Amniotic stem cell (primary cell): ENCODE measurements at places on chromosomes 12 and 14.
A peak's percentile ranks its signal among the peaks of the same experiment; 100 is the strongest.

GRCh38 chr12:112105891-112106290 lies 2.7 kb downstream of the NAA25 start:
- no peak for DNase-seq

- peak; percentile 63 for DNase-seq
Observed at GRCh38 chr14:30193845-30194501, 266.3 kb upstream of the PRKD1 start.

DNA sequence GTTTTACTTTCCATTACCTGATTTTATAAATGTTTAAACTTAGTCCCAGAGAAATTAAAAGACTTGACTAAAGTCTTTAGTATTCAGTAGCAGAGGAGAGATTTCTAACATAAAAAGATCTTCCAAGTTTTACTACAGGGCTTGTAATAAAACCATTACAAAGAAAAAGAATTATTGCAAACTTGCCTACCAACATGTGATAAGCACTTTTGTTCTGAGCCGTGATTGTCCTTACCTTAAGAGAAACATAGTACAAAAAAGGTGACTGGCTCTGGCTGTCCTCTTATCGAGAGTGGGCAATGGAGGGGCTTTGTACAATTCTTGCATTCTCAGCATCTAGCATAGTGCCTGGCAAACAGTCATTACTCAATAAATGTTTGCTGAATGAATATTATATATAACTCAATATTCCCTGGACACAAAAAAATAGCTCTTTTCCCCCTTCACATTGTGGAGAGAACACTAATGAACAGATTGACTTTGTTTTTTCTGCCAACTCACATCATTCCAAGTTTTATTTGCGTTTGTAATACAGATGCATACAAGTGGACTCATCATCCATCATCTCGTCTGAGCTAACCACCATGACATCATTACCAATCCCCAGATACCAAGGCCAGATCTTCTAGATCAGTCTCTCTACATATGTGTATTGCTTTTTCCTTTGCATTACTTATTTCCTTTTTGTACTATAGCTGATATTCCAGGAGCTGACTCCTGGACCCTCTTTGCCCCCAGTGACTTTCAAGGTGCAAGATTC lies 192.8 kb upstream of the EEA1 start:
- no peak for DNase-seq

DNA sequence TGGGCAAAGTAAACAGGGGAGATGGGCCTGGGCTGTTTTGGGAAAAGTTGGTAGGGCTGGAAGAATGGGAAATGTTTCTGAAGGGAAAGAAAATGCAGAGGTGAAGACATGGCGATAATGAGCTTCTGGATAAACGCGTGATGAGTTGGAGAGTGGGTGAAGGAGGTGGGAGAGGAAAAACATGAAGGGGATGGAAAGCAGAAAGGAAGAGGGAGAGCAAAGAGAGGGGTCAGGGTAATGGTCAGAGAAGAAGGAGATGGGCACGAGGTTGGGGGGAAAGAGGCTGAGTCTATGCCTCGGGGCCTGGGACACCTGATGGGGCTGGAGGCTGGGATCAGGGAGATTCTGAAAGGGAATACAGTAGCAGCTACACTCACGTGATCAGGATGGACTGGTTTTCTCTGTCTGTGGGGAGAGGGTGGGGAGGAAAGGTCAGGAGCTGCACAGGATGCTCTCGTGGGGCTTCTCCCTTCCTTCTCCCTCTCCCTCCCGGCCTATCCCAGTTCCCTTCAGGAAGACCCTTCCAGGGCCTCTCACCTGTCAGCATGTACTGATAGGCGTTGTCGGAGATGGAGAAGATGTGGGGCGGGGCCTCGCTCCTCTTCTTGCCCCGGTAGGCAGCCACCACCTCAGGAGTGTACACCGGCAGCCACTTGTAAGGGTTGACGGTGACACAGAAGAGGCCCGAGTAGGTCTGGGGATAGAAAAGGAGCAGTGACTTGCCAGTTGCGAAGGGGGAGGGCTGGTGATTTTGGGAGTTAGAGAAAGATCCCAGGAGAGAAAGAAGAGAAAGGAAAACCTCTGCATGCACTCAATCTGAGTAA lies 3.1 kb downstream of the MYH7 start:
- DNase-seq, result no peak

DNA sequence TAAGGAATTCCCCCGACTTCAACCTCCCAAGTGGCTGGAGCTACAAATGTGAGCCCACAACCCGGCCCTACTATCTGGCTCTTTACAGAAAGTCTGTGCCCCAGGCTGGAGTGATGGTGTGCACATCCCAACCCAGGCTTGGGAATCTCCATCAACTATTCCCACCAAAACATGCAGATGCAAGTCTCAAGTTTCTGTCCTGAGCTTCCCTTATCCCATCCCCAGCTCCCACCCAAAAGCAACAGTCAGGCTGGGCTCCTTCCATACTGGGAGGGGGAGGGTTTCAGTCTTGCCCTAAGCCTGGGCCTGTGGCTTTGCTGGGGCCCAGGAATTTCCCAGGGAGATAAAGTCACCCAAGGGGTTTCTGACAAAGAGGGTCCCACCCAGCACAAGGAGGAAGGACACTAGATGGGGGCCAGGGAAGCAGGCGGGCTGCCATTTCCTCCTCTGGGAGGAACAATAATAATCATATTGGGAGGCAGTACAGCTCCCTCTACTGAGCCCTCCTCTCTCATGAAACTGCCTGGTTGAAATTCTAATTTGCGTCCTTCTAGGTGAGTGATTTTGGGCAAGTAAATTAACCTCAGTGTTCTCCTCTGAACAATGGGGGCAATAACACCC lies 8.0 kb downstream of the SLC8B1 start:
- no peak for DNase-seq

DNA sequence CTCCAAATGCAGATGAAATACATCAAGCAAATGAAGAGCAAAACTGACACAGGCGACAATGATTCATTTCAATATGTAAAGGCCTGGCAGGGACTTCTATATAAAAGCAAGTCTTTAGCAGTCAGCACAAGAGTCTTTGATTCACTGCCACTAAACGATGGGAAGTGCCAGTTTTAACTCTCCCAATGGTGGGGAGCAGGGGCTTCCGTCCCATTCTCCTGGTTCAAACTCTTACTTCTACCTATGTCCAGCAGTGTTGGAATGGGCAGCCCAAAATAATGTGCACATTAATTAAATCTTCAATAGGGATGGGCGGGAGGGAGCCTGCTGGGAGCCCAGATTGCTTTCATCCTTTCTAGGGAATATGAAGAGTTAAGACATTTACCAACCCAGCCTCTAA lies 97.5 kb upstream of the MDM1 start:
- DNase-seq, result no peak
